ENCODE measurements at places on chromosomes 16 and 17.

- peaks cover 7% of the 10 kb centered on the region for H3K4me1 ChIP-seq
- H3K36me3 ChIP-seq, result peaks cover 66% of the 10 kb centered on the region
- H3K4me3 ChIP-seq, result no peak overlapping the region
- DNase-seq, result no peak
- no peaks in the 10 kb centered on the region for H3K27me3 ChIP-seq
These were observed 15.4 kb downstream of the COG1 start for GRCh38 chr17:73208139-73208827.

DNA sequence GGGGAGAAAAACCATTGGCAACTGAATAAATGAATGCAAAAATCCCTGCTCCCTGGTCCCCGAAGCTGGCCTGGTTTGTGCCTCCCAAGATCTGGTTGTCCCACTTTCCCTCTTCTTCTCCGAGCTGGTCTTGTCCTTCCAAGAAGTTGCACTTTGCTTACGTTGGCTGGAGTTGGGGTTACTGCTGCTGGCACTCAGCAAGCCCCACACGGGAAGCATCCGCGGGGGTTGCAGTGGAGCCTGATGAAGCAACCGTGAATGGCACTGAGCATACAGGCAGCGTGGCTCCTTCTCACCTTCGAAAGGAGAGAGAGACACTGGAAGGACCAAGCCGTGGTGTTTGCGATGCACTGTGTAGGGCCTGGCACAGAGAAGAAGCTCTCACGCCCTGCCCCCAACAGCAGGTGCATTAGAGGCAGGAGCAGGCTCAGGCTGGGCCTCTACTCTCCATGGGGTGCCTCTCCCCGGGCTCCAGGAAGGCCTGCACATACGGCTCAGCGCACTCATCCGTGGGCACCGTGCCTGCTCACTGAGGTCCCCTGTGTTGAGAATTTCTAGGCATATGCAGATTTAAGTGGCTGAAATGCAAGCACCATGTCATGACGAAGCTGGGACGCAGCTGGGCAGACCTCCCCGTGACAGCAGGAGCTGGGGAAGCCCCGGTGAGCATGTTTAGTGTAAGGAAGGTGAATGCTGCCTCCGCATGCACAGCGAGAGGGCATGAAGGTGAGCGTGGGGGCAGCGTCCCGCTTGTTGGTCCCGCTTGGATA is 12.1 kb downstream of the CA5A start:
- H3K4me3 ChIP-seq, result no peak overlapping the region
- H3K27ac ChIP-seq, result no peak overlapping the region
- H3K4me1 ChIP-seq, result peaks cover 17% of the 10 kb centered on the region
- no peak for DNase-seq

DNA sequence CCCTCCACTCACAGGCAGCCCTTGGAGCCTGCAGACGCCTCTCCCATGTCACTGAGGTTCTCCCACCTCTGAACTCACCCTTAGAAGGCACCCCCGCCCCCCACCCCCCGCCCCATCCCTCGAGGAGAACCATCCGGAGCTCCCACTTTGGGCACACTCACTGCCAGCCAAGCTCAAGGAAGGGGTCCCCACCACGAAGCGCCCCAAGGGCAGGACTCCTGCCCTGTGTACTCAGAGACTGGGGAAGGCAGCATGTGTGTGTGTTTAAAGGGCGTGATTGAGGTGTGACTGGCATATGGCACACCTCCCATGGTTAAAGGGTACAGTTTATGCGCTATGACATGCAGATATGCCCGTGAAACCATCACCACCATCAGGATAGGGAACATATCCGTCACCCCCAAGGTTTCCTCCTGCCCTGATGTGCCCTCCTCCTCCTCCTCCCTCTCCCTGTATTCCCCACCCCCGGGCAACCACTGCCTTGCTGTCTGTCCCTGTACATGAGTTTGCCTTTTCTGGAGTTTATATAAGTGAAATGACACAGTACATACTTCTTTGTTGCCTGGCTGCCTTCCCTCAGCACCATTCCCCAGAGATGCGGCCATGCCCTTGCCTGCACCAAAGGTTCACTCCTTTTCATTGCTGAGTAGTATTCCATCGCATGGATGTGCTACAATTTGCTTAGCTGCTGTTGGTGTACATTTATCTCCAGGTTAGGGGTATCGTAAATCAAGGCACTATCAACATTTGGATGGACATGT is 14.0 kb upstream of the RBFOX3 start:
- no peak overlapping the region for H3K27ac ChIP-seq
- H3K27me3 ChIP-seq, result peaks cover 41% of the 10 kb centered on the region
- no peak overlapping the region for H3K4me3 ChIP-seq
- H3K36me3 ChIP-seq, result no peaks in the 10 kb centered on the region
- H3K4me1 ChIP-seq, result no peaks in the 10 kb centered on the region
- peak; percentile 32 for DNase-seq

DNA sequence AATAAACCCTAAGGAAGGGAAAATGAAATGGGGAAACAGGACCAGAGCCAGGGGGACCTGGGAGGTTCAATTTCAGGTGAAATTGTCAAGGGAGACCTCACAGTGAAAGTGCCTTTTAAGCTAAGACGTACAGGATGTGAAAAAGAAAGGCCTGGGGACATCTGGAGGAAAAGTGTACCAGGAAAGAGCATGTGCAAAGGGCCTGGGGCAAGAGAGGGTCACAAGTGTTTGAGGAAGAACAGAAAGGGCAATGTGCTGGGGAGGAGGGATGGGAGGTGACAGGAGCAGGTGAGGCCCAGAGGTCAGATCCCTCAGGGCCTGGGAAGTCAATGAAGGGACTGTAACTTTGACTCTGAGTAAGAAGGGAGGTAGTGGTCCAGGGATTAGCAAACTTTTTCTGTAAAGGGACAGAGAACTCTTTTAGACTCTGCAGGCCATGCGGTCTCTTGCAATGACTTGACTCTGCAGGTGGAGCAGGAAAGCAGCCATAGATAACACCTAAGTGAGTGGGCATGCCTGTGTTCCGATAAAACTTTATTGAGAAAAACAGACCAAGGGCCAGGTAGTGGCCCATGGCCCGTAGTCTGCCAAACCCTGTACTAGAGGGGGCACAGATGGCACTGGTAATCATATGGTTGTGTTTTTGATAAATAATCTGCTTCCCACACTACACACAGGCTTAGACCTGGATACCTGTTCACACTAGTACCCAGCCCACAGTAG is 93.8 kb downstream of the LITAF start:
- H3K4me3 ChIP-seq, result no peak overlapping the region
- no peaks in the 10 kb centered on the region for H3K27me3 ChIP-seq
- H3K36me3 ChIP-seq, result no peaks in the 10 kb centered on the region
- no peak for DNase-seq
